ENCODE measurements at places on chromosomes 1 and 21.

DNA sequence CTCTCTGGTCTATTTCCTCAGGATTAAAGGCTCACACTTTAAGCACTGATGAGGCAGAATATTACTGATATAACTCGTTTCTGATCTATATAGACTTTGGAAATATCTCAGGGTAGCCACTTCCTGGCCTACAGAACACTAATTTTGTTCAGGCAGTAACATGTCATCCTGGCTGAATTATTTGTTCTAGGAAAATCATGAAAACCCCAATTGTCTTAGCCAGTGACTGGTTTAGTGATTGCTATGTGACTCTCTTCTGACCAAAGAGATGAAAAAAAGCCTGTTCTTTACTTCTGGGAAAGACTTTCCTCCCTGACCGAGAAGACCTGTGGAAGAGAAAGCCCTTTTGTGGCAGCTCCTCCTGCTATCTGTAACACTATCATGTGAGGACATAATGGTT lies 453.7 kb downstream of the SETD4 start:
- no peak for DNase-seq

DNA sequence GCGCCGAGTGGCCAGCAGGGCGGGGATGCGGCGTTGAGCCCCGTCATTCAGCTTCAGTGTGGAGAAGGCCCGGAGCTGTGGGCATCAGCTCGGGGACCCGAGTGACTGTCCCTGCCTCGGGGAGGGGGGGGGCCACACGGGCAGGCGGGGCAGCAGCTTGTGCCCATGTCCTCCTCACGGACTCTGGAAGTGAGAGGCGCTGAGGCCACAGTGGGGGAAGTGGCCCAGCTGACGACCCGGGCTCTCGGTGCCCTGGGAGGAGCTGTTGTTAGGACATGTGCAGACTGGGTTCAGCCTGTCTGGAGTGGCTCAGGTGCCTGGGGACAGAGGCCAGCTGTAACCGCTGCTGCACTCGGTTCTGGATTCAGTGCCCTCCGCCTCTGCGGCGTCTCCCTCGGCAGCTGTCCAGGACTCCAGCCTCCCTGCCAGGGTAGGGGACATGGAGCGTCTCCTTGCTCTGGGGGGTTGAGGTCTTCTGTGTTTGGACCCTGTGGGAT lies 71.1 kb downstream of the SKI start:
- DNase-seq, result no peak

DNA sequence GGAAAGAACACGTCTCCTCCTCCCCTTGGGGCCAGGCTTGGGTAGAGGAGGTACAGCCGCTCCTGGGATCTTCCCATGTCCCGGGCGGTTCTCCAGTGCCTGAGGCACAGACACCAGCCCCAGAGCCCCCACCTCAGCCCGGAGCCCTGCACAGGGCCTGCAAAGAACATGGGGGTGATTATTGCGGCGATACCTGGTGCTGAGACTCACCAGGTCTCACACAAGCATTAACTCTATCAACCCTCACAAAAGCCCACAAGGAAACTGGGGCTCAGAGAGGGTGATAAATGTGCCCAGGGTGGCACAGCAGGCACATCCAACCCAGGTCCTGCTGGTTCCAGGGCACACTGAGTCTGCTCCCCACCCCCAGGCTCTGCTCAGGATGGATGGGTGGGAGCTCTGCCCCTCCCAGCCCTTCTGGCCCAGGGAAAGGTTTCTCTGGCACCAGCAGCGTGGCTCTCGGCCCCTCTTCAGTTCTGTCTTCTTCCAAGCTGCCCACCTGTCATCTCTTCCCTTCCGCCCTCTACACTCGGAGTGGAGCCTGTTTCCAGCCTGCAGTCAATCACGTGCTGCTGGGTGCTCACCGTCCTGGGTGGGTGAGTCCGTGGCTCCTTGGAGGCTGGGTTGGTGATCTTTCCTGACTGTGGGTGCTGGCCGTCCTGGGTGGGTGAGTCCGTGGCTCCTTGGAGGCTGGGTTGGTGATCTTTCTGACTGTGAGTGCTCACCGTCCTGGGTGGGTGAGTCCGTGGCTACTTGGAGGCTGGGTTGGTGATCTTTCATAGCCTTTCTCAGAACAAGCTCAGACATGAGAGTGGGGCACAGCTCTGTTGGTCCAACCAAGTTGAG lies 53.6 kb upstream of the AJAP1 start:
- DNase-seq, result no peak

DNA sequence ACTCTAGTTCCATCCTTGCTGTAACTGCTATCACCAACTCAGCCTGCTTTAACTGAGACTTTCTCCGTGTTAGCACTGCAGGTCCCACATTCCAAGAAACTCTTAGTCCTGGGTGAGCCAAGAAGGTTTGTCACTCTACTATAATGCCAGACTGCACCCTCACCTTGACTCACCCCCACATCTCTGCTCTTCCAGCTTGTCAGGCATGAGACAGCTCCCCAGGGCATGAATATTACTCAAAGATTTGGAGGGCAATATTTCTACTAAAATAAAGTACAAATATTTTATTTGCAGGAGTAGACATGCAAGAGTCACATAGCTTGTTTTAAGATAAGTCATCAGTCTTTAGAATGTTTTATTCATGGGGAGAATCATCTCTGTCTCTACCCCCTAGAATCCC lies 110.2 kb downstream of the MATN1 start:
- no peak for DNase-seq

DNA sequence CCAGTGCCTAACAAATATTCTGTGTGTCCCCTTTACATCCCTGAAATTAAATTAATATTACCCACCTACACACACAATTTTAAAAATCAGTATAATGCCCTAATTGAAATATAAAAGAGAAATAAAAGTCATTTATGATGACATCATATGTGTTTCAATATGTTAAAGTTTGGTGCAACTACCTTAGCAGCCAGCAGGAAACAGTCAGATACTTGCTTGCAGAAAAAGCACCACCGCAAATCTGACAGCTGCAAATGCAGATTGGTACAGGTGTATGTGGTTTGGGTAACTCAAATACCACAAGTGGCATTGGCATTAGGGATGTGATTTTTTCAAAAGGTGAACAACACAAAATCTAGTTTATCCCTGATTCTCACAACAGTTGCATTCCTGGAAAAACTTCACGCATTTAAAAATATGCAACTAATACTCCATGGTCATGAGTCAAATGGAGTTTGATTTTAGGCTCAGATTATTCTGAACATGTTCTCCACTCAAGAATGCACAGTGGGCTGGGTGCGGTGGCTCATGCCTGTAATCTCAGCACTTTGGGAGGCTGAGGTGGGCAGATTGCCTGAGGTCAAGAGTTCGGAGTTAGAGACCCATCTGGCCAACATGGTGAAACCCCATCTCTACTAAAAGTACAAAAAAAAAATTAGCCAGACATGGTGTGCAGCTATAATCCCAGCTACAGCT lies 106.3 kb downstream of the EDEM3 start:
- no peak for DNase-seq

DNA sequence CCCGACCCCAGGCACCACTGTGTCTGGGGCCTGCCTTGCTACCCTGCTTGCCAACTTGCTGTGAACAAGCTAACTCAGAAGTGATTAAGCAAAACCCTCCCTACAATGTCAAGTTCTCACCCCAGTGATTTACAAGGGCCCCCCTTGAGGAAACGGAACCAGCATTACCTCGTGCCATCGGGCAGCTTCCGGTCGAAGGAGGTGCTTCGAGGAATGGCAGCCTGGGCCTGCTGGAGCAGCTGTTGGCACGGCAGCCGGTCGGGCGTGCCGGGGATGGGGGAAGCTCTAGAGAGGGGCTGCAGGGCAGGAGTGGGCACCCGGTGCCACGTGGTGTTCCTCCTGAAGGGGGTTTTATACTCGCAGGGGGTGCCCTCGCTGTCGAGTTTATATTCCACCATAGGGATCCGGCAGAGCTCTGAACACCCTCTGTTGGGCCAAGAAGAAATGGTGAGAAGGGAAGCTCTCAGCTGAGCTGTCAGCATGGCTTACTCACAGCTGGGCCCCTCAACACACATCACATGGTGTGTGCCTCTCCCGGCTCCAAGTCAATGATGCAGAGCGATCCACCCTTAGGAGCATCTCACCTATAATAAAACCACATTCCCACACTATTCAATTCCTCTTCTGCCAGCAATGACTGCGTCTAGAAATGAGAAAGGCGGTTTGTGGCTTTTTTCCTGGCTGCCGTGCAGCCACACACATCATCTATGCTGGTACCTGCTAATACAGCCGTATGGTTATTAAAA lies 184.4 kb downstream of the SIPA1L2 start:
- no peak for DNase-seq

Measured in uterus (tissue), 4 donors.